Colonic mucosa (tissue), 4 donors: ENCODE measurements at places on chromosomes 11 and 22. TPM values are rescaled to one million over a fixed set of nuclear protein-coding genes. Genes with fewer than 3 reads are reported as not detected.
A peak's percentile ranks its signal among the peaks of the same experiment; 100 is the strongest.

The MMP13 gene
- total RNA-seq: not detected

GRCh38 chr11:33685082-33685481 lies 15.5 kb downstream of the C11orf91 start:
- no peak overlapping the region for H3K27ac ChIP-seq
- H3K4me1 ChIP-seq: no peaks in the 10 kb centered on the region
- H3K4me3 ChIP-seq: no peak overlapping the region
- H3K36me3 ChIP-seq: no peaks in the 10 kb centered on the region

The RTN4RL2 gene
- 0.54 TPM for total RNA-seq

DNA sequence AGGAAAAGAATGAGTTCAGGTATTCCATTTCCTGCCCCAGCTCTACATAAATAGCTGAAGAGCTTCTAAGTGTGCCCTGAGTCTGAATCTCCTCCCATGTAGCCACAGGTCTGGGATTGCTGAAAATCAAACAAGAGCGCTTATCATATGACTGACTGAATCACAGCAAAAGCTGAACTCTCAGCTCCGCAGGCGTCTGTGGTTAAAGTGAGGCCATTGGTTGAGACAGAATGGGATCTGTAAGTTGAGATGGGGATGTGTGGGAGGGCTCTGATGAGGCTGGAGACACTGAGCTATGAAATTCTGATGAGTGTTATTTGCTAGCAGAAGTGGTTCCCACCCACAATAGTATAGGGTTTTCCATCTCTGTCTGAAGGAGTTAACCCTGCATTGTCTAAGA lies 637.0 kb downstream of the OPCML start:
- H3K4me3 ChIP-seq: no peak overlapping the region
- no peak for DNase-seq
- H3K27ac ChIP-seq: no peak overlapping the region
- H3K27me3 ChIP-seq: no peaks in the 10 kb centered on the region
- no peaks in the 10 kb centered on the region for H3K4me1 ChIP-seq

DNA sequence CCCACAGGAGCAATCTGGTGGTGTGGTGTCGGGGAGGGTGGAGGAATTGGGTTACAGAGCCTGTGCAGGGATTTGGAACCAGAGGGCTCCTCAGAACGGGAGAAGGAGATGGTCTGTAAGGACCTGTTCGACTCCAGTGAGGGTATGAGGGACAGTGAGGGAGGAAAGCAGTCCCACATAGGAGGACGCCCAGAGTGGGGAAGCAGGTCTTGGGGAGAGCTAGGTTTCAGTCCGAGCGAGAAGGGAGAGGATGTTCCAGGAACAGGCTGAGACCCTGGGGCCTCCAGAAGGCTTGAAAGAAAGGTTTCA lies 32.0 kb upstream of the GNAZ start:
- no peak overlapping the region for H3K4me3 ChIP-seq
- H3K4me1 ChIP-seq: no peaks in the 10 kb centered on the region
- no peaks in the 10 kb centered on the region for H3K27me3 ChIP-seq
- DNase-seq: no peak

The C11orf42 gene
- total RNA-seq: not detected

DNA sequence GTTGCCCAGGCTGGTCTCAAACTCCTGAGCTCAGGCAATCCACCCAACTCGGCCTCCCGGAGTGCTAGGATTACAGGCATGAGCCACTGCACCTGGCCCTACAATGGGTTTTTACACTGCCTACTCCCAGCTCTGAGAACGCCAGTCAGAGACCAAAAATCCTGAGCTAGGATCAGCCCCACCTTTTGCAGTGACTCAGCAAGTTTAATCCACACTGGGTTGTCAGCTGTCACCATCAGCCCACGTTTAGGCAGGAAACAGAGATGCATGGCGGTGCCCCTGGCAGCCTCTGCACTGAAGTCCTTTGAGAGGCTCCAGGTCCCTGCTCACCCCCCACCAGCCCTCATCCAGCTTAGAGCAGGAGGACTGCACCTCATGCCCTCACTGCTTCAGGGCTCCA lies 117.6 kb downstream of the ARHGAP8 start:
- no peaks in the 10 kb centered on the region for H3K4me1 ChIP-seq
- H3K27me3 ChIP-seq: no peaks in the 10 kb centered on the region
- H3K36me3 ChIP-seq: no peaks in the 10 kb centered on the region
- no peak for DNase-seq
- no peak overlapping the region for H3K4me3 ChIP-seq

DNA sequence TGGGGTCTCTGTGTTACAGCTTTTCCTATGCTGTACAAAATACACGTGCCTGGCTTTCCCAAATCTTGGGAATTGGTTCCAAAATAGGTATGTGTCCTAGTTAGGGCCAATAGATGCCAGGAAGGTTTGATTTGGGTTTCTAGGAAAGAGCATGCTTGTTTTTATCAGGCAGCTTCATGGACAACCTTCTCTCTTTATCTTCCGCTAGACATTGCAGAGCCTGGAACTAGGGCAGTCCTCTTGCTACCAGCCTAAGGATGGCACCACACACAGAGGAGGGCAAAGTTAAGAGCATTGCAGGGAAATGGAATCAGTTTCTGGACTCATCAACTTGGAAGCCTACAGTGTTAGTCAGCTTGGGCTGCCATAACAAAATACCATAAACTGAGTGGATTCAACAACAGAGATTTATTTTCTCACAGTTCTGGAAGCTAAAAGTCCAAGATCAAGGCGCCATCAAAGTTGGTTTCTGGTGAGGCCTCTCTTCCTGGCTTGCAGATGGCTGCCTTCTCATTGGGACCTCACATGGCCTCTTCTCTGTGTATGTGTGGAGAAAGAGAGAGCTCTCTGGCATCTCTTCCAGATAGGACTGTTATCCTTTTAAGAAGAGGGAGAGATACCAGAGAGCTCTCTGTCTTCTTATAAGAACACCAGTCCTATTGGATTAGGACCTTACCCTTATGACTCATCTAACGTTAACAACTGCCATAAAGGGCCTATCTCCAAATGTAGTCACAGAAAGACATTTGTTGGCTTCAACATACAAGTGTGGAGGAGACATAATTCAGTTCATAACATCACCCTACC lies 27.3 kb upstream of the CREB3L1 start:
- H3K36me3 ChIP-seq: no peaks in the 10 kb centered on the region
- H3K27ac ChIP-seq: peak overlapping the region; percentile 39
- H3K4me3 ChIP-seq: no peak overlapping the region
- peaks cover 12% of the 10 kb centered on the region for H3K4me1 ChIP-seq

GRCh38 chr22:29288837-29289236 lies 17.6 kb upstream of the GAS2L1 start:
- no peak for DNase-seq
- no peaks in the 10 kb centered on the region for H3K4me1 ChIP-seq
- no peak overlapping the region for H3K4me3 ChIP-seq
- H3K36me3 ChIP-seq: peaks cover 40% of the 10 kb centered on the region
- H3K27ac ChIP-seq: no peak overlapping the region

DNA sequence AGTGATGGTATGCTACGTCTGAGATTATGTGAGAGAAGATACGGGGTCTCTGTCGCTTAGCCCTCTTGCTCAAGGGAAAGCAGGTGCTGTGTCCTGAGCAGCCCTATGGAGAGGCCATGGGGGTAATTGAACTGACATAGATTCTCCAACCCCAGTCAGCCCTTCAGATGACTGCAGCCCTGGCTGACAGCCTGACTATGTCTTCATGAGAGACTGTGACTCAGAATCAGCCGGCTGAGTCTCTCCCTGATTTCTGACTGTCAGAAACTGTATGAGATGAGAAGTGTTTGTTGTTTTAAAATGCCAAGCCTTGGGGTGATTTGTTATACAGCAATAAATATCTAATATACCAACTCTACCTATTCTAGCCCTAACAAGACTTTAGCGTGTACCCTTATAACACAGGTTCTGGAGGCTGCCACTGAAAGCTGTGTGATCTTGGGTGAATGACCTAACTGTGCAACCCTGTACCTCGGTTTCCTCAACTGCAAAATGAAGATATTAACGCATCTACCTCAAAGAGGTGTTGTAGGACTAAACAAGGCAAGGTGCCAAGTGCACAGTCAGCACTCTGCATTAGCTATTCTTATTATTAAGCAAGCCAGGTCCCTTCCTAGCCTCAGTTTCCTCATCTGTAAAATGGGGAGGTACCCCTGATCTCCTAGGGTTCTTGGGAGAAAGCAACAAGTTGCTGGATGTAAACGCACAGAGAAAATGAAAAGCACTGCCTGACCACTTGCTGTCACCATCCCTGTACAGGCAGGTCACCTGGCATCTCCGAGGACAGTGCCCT lies 24.9 kb downstream of the SLC43A1 start:
- H3K4me3 ChIP-seq: no peak overlapping the region
- no peaks in the 10 kb centered on the region for H3K4me1 ChIP-seq
- no peaks in the 10 kb centered on the region for H3K36me3 ChIP-seq
- H3K27me3 ChIP-seq: no peaks in the 10 kb centered on the region
- H3K27ac ChIP-seq: no peak overlapping the region
- no peak for DNase-seq

- H3K27me3 ChIP-seq: no peaks in the 10 kb centered on the region
- no peak overlapping the region for H3K27ac ChIP-seq
- no peaks in the 10 kb centered on the region for H3K36me3 ChIP-seq
- H3K4me1 ChIP-seq: no peaks in the 10 kb centered on the region
These were observed 64.4 kb upstream of the MYEOV start for GRCh38 chr11:69229511-69229910.

The FAM180B gene
- not detected for total RNA-seq

GRCh38 chr11:70402685-70403084 lies 4.4 kb downstream of the CTTN start:
- no peaks in the 10 kb centered on the region for H3K27me3 ChIP-seq
- peaks cover 4% of the 10 kb centered on the region for H3K36me3 ChIP-seq
- H3K4me1 ChIP-seq: no peaks in the 10 kb centered on the region
- no peak for DNase-seq
- H3K4me3 ChIP-seq: no peak overlapping the region

The APOC3 gene
- total RNA-seq: not detected

- DNase-seq: no peak
- no peak overlapping the region for H3K4me3 ChIP-seq
- no peaks in the 10 kb centered on the region for H3K27me3 ChIP-seq
- H3K27ac ChIP-seq: no peak overlapping the region
- no peaks in the 10 kb centered on the region for H3K4me1 ChIP-seq
These were observed 810.7 kb downstream of the TBC1D22A start for GRCh38 chr22:47573141-47573540.
